H4 (cell line): ENCODE measurements at places on chromosomes 7 and 10.

GRCh38 chr10:119478811-119479341 lies 63.6 kb downstream of the RGS10 start:
- no peak for DNase-seq

DNA sequence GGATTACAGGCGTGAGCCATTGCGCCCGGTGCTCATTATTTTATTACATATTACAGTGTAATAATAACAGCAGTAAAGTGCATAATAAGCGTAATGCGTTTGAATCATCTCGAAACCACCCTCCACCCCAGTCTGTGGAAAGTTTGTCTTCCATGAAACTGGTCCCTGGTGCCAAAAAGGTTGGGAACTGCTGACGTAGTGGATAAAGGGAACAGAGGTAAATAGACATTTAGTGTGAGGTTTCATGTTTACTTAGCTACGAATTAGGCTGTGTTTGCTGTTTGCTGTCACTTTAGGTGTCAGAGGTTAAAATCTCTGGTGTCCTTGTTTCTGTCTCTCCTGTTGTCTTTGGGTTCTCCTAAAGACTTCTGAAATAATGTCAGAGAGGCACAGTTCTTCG lies 60.3 kb upstream of the SLC39A12 start:
- no peak for DNase-seq

GRCh38 chr7:76507723-76508406 lies 2.5 kb upstream of the UPK3B start:
- DNase-seq = peak; percentile 23

GRCh38 chr7:108604307-108605077 lies 34.8 kb downstream of the DNAJB9 start:
- DNase-seq = no peak

DNA sequence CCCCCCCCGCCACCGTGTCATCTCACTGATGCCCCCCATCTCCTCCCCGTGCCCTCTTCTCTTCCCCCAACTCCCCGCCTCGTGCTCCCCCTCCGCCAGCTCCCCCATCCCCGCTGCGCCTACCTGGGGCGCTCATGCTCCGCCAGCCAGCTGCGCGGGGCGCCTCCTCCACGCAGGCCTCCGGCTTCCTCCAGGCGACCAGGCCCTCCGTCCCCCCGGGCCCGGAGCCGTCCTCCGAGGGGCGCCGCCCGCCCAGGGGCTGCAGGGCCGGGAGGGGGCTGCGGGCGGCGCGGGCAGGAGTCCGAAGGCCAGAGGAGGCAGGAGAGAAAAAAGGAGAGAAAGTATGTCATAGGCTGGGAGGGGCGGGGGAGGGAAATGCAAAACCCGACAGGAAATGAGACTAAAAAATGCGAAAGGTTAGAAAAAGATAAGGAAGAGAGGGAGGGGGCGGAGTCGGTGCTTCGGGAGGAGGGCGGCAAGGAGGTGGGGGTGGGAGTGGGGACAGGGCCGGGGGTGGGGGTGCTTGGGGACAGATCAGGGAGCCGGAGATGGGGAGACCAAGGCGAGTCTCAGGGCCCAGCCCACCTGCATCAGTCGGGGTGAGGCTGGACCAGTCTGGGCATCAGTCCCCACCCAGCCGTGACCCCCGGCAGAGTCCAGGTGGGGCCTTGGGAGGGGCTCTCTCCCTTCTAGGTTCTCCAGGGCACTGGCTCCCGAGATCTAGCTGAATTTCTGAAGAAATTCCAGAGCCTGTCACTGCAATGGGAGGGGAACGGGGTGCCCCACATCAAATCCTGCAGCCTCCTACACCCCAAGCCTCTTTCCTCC lies at the start of gene CARD11:
TSS of gene CARD11 (minus strand) at position 324 of the 828 bp plus-strand sequence. CDS start 85,361 bp downstream, outside the sequence.
- no peak for DNase-seq

- no peak for DNase-seq
Measured at GRCh38 chr7:112782498-112782897, 7.7 kb downstream of the TMEM168 start.

- DNase-seq = no peak
Measured at GRCh38 chr7:48176356-48176893, 5.2 kb downstream of the ABCA13 start.

DNA sequence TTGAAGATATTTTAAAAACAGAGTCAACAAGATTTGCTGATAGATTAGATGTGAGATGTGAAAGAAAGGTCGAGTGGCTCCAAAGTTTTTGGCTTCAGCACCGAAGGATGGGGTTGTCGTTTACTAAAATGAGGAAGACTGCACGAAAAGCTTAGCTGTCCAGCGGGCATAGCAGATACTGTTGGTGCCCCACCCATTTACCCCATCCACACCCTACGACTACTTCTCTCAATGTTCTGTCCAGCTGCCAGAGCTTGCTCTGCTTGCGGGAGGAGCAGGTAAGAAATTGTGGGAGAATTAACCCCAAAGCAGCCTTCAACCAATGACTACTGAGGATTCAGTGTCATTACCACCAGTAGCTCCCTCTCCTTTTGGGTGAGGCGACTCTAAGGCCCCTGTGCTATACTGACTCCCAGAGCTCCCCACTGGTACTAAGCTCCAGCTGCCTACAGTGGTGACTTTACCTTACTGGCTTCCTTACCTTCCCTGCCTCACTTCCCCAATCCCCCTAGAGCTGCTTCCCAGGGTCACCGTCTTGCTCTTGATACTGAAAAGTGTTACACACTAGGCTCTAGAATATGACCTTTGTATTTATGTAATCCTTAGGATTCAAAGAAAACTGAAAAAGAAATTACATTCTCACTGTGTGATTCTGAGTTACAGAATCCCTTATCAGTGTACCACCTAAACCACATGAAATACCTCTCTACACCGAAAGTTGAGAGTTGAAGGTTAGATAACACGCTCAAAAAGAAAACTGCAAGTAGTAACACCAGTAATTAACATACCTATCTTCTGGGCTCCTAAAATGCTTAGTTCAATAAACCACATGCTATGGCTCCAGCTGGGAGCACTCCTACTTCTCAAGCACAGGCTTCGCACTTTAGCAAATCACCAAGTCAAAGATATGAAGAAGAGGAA lies 22.3 kb downstream of the CACUL1 start:
- no peak for DNase-seq

DNA sequence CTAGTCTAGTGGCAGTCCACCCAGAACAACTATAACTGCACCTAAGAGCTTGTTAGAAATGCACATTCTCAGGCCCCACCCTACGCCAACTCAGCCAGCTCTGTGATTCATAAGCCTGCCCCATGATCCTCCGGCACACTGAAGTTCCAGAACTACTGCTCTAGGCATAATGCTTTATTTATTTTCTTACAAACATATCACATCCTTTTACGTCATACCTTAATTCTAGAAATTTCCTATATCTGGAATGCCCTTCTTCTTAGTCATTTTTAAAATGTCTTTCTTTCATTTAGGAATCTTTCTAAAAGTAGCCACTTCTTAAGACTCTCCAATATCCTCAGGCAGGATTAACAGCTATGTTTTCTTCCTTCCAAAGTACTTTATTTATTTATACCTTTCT lies 480.1 kb downstream of the INHBA start:
- peak; percentile 86 for DNase-seq

GRCh38 chr10:81108516-81109199 lies 571.0 kb downstream of the SH2D4B start:
- peak; percentile 63 for DNase-seq

DNA sequence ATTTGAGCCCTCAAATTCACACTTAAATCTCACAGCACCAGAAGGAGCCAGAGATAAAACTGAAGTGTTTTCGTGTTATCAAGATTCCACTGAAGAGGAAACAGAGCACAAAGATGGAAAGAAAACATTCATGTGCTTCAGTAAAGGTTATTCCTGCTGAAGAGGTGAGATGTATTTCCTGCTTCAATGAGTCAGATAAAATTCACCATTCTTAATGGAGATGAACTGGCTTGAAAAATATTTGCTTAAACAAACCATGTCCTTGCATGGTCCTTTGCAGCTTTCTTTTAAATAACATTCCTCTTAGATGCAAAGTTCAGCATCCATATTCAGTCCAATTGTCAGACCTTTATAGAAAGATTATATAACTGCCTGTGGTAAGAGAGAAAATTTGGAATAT lies 294.2 kb downstream of the IPMK start:
- no peak for DNase-seq

DNA sequence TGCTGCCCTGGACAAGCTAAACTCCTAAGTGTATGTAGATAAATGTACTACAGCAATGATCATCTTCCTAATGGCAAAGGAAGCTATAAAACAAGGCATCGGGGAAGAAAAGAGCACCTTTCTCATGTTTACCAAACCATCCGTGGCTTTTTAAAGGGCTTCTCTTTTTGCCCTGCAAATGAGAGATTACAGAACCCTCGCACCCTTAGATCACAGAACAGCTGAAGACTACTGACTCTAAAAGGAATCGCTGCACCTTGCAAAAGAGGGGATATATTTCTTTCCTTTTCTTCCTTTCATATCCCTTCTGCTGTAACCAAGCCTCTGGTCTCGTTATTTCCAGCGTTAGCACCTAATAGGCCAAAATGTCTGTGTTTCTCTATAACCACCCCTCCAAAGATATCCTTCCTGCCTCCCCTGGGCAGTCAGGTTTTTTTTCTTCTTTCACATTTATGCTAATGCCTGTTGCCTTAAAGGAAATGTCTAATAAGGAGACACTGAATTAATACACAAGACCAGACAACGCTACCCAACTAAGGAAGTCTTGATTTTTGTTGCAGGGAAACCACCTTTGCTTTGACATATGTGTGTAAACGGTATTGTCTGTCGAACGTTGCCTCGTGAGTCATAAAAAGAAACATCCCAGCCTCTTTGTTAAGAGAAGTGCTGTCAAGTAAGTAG lies 10.5 kb downstream of the ST8SIA6 start:
- DNase-seq = no peak

DNA sequence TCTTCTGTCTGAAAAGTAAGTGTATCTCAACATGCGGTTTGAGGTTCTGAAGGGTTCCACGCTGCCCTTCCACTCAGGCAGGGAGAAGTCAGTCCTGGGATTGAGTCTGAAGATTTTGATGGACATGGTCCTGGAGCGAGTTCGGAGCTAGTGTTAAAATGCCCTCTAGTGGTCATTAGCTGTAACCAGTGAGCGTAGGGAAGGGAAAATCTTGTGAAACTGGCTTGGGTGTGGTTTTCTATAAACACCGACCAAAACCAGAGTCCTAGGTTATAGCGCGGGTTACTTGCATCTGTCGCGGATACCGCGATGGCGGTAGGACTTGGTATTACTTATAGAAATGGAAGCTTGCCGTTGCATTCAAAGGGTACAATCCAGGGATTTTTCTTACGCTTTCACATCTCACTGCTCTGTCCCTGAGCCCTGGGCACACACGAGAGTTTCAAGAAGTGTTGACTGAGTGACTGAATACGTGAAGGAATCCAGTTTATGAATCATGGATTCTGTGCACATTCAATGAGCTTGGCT lies 348.2 kb upstream of the C7orf33 start:
- DNase-seq = peak; percentile 71

- no peak for DNase-seq
Measured at GRCh38 chr7:101964680-101965452, 147.4 kb downstream of the CUX1 start.
